ENCODE measurements at places on chromosomes 4 and X.

- DNase-seq = no peak
Measured at GRCh38 chrX:139554376-139554775, 23.8 kb downstream of the F9 start.

- DNase-seq = peak; percentile 66
Measured at GRCh38 chr4:55866290-55866907, 13.0 kb downstream of the EXOC1 start.

GRCh38 chr4:126710935-126711334, 921.8 kb upstream of the INTU start:
- no peak for DNase-seq

GRCh38 chr4:165096776-165097175, 15.9 kb downstream of the TMEM192 start:
- no peak for DNase-seq

DNA sequence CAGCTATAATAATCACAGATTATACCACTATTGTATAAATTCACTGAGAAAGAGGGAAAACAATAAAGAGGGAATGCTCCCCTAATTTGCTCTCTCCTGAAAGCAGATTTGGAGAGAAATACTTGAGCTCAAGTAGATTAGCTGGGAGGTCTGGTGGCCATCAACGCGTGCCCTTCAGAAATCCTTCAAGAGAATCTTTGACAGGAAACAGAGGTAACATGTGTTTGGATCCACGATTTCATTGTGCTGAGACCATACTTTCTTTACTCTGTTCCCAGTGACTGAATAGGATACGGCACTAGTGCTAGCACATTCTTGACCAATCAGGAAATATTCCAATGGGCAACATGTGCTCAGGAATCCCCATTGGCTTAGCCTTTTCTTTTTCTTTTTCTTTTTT, 1395.3 kb downstream of the RAPGEF2 start:
- no peak for DNase-seq

GRCh38 chr4:94550851-94551250, 99.1 kb downstream of the PDLIM5 start:
- DNase-seq = no peak

GRCh38 chr4:106818764-106819163, 217.3 kb downstream of the DKK2 start:
- DNase-seq = no peak

GRCh38 chr4:159048166-159048886, 54.6 kb upstream of the RAPGEF2 start:
- no peak for DNase-seq

DNA sequence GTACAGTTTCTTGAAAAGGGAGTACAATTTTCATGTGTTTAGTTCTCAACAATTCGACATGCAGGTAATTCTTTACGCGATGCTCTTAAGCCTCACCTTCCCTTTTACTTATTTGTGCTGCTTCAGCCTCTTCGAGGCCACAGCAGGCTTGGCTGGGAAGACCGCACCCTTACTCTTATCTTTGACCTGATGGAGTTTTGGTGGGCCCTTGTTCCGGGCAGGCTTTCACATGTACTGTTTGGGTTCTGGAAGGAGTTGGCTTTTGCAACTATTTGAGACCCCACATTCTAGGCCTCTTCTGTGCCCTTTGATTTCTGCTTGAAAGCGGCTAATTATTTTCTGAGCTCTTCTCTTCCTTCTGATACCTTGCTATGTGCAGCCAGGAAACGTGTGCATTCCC, 60.2 kb downstream of the FAM193A start:
- no peak for DNase-seq

DNA sequence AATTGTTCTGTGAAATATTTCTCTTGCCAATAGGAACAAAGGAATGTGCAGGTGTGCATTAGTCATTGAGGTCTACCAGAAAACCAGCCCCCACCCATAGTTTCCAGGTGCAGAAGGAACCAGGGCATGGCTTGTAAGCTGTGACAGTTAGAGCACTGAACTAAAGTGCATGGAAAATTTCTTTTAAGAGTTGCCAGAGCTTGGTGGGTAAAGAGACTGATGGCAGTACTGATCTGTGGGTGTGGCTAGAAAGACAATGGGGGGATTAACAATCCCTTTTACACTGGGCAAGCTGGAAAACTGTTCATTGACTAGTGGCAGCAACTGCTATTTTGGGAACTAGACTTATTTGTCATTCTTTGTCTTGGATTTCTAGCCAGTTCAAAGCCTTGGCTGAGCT, 326.9 kb downstream of the PCDH19 start:
- no peak for DNase-seq

DNA sequence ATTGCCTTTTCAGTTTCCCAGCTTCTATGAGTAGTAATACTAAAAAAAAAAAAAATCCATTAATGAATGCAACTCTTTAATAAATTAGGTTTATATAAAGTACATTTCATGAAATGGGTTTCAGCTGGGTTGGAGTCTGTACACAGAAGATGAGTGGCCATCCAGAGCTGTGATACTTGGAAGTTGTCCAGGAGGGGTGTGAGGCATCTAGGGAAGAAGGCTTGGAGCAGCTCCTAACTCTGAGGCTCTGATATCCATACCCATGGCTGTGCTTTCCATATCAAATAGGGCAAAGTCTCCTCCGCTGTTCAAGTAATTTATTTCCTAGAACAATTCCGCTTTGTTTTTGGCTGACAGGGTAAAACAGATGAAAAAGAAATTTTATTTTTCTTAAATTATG, 423.3 kb upstream of the TENM3 start:
- no peak for DNase-seq

DNA sequence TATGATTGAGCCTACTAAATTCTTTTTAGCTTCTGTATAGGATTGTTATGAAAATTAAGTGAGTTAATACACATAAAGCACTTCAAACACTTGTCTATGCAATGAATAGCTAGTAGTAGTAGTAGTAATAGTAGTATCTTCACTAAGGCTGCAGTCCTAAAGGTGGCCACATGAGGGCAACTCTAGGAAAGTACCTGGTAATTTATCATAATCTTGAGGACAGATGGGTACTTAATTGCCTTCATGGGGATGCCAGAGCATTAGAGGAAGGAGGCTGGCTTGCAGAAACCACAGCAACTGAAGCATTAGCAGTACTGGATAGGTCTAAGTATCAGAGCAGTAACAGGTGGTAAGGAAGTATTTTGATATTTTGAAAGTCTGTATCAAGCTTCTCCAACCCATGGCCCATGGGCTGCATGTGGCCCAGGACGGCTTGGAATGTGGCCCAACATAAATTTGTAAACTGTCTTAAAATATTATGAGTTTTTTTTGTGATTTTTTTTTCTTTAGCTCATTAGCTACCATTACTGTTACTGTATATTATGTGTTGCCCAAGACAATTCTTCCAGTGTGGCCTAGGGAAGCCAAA, 17.3 kb downstream of the NIPAL1 start:
- peak; percentile 72 for DNase-seq

DNA sequence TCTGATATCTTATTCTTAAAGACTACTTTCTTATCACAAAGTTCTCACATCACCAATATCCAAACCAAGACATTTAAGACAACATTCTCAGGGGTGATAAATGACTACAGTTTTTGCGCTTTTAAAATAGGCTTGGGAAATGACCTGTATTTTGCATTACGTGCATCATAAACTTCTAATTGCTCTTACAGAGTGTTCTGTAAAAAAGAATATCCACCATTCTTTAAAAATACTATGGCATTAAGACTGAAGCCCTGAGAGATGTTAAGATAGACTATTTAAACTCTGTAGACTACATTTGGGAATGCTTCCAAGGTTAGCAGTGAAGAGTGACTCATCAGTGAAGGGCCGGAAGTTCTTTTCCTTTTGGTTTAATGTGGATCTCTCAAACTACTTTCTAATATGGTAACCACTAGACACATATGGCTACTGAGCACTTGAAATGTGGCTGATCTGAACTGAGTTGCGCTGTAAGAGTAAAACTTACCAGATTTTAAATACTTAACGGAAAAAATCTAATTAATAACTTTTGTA, 518.8 kb upstream of the FTHL17 start:
- DNase-seq = no peak

- DNase-seq = no peak
Measured at GRCh38 chr4:38115601-38116000, 155.4 kb downstream of the PTTG2 start.

GRCh38 chrX:8981723-8982122, 52.2 kb downstream of the FAM9B start:
- peak; percentile 12 for DNase-seq

GRCh38 chr4:76736414-76736813, 161.5 kb downstream of the SOWAHB start:
- DNase-seq = no peak

DNA sequence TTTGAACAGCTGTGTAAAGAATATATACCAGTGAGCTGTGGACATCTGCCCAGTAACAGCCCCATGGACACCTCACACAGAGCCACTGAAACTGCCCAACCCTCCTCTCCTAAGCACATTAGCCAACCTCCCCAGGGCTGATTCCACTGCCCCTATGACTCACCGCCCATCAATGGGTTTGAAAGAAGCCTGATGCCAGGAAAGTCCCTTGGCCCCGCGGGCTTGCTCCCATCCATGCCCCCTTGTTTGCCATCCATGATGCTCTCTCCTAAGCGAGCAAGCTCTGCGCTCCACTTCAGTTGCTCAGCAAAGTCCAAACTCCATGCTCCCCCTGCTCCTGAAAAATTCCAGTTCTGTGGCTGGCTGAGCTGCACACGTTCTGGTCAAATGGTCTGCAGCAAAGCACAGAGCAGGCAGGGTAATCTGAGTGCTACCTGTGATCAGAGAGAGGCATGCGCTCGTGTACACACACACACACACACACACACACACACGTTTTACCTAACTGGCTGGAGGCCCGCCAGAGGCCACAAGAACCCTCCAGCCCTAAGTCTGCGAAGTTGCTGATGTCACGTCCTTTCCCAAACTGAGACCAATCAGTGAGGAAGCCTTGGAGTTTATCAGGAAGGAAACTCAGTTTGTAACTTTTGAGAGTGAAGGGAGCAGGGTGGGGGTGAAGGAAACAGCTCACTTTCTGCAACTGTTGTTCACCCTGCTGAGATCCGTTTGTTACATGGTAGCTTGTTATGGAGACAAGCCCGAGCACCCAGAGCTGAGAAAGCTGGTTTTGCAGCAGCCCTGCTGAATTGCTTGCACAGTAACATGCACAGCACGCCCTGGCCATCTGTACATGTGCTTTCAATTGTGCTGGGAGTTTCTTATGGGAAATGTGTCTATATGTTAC, at the start of gene ASB9:
ASB9 (minus strand) TSS at position 466 of the 904 bp plus-strand sequence; CDS start at position 257, 209 bp downstream.
- peak; percentile 8 for DNase-seq

DNA sequence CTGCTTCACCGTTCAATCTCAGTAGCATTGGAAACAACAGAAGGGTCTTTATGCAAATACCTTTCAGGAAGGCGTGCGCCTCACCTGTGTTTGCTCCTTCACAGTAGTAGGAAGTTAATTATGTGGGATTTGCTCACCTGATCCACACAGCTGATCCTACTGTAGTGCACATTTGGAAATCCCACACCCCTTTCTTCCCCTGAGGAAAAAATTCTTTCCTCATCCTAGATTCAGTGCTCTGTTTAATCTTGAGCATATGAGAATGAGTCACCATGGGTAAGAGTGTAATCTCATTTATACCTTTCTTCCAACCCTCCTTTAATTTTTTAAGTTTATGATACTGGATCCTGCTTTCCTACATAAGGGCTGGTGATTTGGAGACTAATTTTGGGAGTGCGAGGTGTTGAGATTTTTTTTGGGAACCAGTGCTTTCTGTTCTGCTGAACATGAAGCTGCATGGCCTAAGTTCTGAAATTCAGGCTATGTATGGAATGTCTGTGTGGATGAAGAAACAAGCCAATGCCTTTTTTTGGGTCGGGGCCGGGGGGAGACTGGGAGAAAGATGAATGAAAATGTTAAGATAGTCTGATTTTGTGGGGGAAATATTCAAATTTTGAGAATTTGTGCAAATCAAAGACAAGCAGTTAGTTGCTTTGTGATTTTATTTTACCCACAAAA, 19.0 kb downstream of the GAB1 start:
- DNase-seq = no peak

GRCh38 chrX:150211988-150212387, 151.1 kb upstream of the MAMLD1 start:
- no peak for DNase-seq

DNA sequence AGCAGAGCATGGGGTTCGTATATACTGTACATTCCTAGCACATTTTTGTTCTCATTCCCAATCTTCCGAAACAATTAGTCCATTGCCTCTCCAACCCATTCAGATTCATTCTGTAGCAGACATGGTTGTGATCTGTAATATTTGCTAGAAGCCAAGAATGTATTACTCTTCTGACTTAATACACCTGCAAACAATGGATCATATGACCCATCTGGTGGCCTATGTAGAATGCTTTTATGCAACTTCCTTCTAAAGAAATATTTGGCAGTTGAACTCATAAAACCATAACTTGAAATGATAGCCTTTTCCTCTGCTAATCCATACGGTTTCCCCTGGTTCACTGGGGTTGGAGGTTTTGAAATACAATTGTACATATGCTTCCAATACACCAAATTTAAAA, 32.8 kb upstream of the SGMS2 start:
- DNase-seq = no peak

DNA sequence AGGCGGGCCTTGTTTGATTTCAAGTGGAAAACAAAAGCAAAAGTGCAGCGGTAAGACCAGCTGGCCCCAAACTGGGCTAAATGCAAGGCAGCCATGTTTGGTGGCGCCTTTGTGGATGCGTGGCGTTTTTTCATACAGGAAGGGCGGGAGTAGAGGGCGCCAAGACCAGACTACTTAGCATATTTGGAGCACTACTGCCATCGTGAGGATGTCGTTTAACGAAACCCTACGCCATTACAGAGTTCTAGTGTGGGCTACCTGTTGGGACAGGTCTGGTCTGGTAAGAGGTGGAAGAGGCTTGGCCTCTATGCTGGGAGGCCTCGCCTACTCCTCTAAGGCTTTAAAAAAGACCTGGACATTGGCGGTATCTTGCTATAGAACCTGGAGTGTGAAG, 230.7 kb upstream of the STK26 start:
- no peak for DNase-seq

DNA sequence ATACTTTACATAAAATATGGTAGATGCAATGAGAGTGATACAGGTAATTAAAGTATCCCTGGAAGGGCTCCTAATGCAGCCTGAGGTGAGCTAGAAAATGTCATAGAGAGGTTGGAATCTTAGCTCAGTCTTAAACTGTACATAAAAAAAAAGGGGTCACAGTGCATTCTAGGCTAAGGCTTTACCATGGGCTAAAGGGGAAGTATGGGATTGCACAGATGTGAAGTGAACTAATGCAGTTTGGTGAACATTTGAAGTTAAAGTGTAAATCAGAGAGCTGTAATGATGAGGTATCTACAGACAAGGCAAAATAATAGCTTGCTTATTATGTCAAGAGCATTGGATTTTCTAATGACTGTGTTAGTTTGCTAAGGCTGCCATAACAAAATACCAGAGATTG, 405.9 kb downstream of the ADGRL3 start:
- no peak for DNase-seq

- DNase-seq = no peak
Measured at GRCh38 chrX:130531066-130531465, 129.3 kb downstream of the RBMX2 start.

DNA sequence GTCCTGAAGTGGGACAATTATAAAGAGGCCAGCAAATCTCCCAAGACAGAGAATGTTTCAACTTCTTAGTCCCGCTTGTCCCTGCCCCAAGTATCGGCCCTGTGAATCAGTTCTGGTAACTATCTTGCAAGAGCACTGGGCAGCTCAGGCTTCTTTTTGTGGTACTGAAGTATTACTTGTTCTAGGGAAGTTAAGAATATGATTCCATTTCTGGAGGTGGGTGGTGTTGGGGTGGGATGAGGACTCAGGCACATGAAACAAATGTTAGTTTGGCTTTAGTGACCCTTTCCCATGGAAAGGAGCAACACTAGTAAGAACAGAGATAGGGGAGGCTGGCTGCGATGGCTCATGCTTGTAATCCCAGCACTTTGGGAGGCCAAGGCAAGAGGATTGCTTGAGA, 28.9 kb downstream of the HOPX start:
- DNase-seq = no peak
